ENCODE measurements at places on chromosomes 3 and 15. TPM values are rescaled to one million over a fixed set of nuclear protein-coding genes. Genes with fewer than 3 reads are reported as not detected.

CD96 gene
- total RNA-seq = 2.4 TPM

GRCh38 chr3:87625876-87626275, 349.5 kb upstream of the POU1F1 start:
- DNase-seq = no peak
- H3K4me3 ChIP-seq = no peak overlapping the region
- no peaks in the 10 kb centered on the region for H3K36me3 ChIP-seq
- no peaks in the 10 kb centered on the region for H3K27me3 ChIP-seq
- no peaks in the 10 kb centered on the region for H3K4me1 ChIP-seq

GRCh38 chr3:143158014-143158988, 38.7 kb downstream of the CHST2 start:
- H3K36me3 ChIP-seq = no peaks in the 10 kb centered on the region
- no peak for DNase-seq
- no peak overlapping the region for H3K4me3 ChIP-seq
- H3K27ac ChIP-seq = no peak overlapping the region
- no peaks in the 10 kb centered on the region for H3K27me3 ChIP-seq

GRCh38 chr3:149003653-149004305, 12.4 kb downstream of the GYG1 start:
- no peak for DNase-seq
- H3K4me1 ChIP-seq = no peaks in the 10 kb centered on the region
- no peaks in the 10 kb centered on the region for H3K27me3 ChIP-seq
- H3K27ac ChIP-seq = no peak overlapping the region
- H3K36me3 ChIP-seq = no peaks in the 10 kb centered on the region

GP5 gene
- total RNA-seq = not detected

DNA sequence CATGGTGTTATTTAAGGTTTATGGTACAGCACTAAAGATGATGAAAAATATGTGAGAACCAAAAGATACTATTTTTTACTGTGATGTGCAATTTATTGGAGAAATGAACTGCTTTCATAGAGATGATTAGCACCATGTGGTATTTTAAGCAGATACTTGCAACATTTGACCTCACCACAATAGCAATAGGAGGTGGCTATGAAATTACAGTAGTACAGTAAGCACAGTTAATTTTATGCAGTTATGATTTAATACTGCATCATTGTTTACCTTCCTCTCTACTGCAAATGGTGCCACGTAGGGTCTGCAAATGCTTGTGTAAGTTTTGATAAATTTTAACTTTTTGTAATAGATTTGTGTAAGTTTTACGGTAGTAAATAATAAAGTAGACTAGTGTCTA, 14.0 kb downstream of the PYGO1 start:
- H3K4me3 ChIP-seq = no peak overlapping the region
- H3K27ac ChIP-seq = no peak overlapping the region
- no peaks in the 10 kb centered on the region for H3K4me1 ChIP-seq
- no peaks in the 10 kb centered on the region for H3K27me3 ChIP-seq
- H3K36me3 ChIP-seq = no peaks in the 10 kb centered on the region

DNA sequence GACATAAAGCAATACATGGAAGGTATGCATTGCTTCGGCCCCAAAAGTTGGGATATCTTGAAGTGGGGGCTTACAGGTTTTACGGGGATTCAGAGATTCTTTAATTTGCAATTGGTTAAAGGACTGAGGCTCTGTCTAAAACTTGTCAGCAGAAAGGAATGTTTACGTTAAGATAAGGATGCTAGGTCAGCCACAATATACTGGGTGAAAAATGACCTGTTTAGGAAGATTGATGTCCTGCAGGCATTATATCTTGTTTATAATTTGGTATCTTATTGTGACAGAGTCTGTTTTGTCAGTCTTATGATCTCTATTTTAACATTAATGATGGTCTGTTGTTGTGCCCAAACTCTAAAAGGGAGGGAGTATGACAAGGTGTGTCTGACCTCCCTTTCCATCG, 15.3 kb upstream of the CCNDBP1 start:
- no peak overlapping the region for H3K27ac ChIP-seq
- peaks cover 8% of the 10 kb centered on the region for H3K4me1 ChIP-seq
- no peaks in the 10 kb centered on the region for H3K27me3 ChIP-seq
- no peaks in the 10 kb centered on the region for H3K36me3 ChIP-seq
- DNase-seq = no peak

DNA sequence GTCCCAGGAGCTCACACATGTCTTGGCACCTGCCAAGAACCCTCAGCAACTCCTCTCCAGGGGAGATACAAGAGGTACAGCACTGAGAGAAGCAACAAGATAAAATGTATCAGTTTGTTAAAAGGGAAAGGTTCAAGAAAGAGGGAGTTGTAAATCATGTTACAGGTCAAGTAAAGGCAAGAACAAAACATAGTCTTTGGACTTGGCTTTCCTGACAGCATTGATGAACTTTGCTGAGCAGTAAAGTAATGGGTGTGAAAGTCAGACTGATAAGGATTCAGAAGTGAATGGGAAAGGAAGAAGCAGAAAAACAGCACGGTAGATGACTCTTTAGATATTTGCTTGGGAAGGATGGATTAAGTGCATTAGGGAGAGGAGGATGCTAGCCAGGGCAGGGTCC, 27.1 kb downstream of the MBNL1 start:
- peaks cover 12% of the 10 kb centered on the region for H3K4me1 ChIP-seq
- H3K4me3 ChIP-seq = no peak overlapping the region
- DNase-seq = no peak
- H3K36me3 ChIP-seq = no peaks in the 10 kb centered on the region
- no peak overlapping the region for H3K27ac ChIP-seq

DNA sequence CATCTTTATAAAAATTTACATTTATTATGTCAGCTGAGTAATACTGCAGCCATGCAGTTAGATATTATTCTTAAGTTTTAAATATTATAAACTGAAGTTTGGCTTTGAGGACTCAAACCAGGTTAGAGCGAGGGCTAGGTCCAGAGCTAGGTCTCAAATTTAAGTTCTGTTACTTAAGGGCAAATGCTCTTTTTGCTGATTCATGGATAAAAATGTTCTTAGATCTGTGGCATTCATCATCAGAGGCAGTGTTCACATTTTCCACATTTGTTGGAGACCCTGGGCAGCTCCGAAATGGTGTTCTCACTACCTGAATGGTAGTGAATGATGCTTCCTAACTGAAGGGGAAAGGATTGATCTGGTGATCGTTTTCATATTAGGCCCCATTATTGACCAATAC, 121.4 kb upstream of the MB21D2 start:
- H3K36me3 ChIP-seq = no peaks in the 10 kb centered on the region
- H3K27ac ChIP-seq = no peak overlapping the region
- no peak overlapping the region for H3K4me3 ChIP-seq

GRCh38 chr3:13634615-13635014, 85.7 kb downstream of the FBLN2 start:
- H3K4me1 ChIP-seq = no peaks in the 10 kb centered on the region
- no peak overlapping the region for H3K4me3 ChIP-seq
- H3K27me3 ChIP-seq = no peaks in the 10 kb centered on the region
- no peaks in the 10 kb centered on the region for H3K36me3 ChIP-seq
- no peak for DNase-seq
- no peak overlapping the region for H3K27ac ChIP-seq

DNA sequence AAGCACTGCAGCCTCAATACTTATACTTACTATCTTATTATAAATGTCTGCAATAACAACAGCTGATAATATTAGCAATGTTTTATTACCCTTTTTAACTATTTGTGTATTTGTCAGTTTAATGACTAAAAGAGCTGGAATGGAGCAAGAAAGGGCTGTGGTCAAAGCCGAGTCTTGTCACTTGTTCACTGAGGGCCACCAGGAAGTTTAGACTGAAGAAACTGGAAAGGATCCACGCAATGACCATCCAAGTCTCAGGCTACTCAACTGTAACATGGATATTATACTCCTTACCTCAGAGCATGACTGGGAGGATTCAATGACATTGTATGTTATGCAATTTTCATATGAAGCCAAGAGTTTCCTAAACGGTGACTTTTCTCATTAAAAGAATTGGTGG, 90.4 kb downstream of the TJP1 start:
- H3K27me3 ChIP-seq = no peaks in the 10 kb centered on the region
- no peak overlapping the region for H3K27ac ChIP-seq
- no peak overlapping the region for H3K4me3 ChIP-seq
- H3K36me3 ChIP-seq = no peaks in the 10 kb centered on the region
- H3K4me1 ChIP-seq = no peaks in the 10 kb centered on the region
- no peak for DNase-seq

DNA sequence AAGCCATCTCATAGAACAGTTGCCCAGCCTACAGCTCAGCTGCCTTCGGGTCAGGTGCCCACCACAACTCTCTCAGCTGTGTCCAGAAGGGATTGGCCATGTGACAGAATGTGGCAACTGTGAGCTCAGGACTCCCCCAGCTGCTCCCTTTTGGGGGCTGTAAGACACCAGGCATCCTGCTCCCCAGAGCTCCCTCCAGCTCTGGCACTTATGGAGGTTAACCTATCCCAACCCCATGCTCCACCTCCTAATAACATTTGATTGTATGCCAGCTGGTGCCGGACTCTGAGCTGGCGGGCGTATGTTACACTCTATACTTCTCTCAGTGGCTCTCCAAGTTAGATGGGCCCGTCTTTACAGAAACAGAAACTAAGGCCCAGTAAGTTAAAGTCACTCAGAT, 222.8 kb downstream of the FAM43A start:
- no peak overlapping the region for H3K4me3 ChIP-seq
- no peak for DNase-seq
- H3K27me3 ChIP-seq = no peaks in the 10 kb centered on the region
- no peak overlapping the region for H3K27ac ChIP-seq
- H3K36me3 ChIP-seq = no peaks in the 10 kb centered on the region

CA12 gene
- 141 TPM for total RNA-seq
